ENCODE measurements at places on chromosomes 7 and 10.

- no peak for DNase-seq
These were observed 414.8 kb downstream of the RPS24 start for GRCh38 chr10:78448470-78448869.

DNA sequence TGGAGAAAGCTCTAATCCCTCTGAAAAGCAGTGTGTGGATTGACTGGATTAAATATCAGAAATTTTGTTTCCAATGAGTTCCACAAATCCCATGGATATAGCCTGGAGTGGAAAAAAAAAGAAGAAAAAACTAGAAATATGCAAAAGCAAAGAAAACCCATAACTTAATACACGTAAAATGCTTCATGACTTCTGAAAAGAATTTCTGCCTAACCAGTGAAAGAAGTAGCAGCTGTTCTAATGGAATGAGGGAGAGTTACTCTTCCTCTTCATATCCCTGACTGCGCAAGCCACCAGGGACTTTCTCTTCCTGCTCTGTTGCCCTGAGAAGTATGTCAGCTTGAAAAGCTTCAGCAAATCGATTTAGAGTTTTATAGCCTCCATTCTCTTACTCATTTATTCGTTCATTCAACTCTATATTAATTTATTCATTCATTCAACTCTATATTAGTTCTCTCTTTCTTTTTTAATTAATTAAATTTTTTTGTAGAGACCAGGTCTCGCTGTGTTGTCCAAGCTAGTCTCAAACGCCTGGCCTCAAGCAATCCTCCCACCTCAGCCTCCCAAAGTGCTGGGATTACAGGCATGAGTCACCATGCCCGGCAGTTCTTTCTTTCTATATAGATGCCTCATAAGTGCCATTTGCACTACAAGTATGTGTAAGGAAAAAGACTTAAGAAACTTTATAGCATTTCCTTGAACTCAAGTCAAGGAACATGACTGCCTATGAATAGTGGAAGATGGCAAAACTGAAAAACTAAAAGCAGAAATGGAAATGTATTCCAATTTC is 447.3 kb upstream of the NRP1 start:
- no peak for DNase-seq

DNA sequence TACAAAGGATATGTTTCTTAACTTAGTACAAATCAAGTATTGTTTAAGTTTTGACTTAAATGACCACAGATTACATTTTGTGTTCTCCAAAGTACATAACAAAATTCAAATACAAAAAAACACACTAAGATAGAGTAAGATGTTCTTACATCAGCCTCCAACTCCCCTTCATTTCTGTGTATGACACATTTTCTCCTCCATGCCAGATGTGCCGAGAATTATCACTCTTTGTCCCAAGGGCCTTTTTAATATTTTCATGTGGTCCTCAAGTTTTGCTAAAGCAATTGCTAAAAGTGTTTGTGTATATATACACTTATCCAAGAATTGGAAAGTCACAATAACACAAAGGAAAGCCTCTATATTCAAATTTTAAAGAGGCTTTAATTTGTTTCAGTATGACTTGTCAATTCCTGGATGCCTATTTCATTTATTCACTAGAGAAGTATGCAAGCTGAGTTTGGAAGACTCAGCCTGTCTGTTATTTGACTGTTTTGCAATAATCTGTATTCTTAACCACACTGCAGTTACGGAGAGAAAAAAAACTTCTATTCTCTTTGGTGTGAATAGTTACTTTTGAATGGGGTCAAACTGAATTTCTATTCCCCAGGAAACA is 586.4 kb upstream of the SEMA3D start:
- DNase-seq, result no peak

DNA sequence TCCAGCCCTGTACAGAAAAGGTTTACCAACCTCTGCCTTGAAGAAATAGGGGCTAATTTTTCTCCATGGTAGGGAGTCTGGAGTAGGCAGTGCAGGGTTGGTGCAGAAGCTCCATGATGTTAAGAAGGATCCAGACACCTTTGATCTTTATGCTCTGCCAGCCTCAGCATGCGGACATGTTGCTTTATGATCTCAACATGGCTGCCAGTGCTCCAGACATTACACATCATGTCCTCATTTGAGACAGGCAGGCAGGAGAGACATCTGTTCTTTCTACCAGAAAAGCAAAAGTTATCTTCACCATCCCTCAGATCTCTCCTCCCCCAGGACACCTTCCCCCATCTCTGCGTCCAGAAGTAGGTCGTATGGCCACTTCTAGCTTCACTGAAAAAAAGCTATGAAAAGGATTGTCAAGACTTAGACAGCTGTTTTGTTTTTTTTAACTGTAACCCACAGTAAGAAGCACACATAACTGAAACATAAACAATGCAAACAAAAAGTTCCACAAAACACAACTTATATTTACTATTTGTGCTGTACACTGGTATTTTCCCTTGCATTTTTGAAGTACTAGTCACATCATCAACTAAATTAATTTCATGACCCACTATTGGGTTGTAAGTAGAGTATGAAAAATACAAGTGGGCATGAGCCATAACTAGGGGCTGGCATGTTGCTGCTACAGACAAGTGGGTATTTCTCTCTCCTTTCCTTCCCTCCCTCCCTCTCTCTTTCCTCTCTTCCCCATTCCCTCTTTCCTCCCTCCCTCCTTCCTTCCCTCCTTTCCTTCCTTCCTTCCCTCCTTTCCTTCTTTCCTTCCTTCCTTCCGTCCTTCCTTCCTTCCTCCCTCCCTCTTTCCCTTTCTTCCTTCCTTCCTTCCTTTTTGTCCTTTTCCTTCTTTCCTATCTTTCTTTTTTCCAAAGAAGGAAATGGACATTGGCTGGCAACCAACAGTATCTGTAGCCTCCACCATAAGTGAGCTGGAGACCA is 2.6 kb upstream of the RASSF4 start:
- no peak for DNase-seq

- DNase-seq, result no peak
These were observed 587.5 kb downstream of the GLRX3 start for GRCh38 chr10:130723704-130724103.

DNA sequence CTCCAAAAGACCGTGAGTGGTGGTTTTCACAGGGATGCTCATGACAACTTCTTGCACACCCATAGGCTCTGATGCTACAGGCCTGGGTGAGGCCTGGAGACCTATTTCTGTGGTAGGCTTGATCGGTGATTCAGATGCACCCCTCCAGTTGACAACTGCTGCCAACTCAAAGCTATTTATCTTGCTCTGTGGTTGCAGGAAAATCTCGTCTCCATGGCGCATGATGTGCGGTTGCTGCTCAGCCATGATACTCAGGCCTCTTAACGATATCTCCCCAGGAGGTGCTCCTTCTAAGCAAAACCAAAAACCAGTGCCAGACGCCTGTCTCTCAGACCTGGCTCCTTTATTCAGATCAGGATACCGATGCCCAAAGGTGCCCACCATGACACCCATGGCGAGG is 31.4 kb downstream of the C10orf90 start:
- no peak for DNase-seq

- DNase-seq, result no peak
These were observed 37.1 kb downstream of the WIPI2 start for GRCh38 chr7:5226921-5227785.
